ENCODE measurements at places on chromosomes 16 and 17.

- no peak for DNase-seq
Measured at GRCh38 chr17:34228781-34229180, 26.3 kb upstream of the CCL2 start.

DNA sequence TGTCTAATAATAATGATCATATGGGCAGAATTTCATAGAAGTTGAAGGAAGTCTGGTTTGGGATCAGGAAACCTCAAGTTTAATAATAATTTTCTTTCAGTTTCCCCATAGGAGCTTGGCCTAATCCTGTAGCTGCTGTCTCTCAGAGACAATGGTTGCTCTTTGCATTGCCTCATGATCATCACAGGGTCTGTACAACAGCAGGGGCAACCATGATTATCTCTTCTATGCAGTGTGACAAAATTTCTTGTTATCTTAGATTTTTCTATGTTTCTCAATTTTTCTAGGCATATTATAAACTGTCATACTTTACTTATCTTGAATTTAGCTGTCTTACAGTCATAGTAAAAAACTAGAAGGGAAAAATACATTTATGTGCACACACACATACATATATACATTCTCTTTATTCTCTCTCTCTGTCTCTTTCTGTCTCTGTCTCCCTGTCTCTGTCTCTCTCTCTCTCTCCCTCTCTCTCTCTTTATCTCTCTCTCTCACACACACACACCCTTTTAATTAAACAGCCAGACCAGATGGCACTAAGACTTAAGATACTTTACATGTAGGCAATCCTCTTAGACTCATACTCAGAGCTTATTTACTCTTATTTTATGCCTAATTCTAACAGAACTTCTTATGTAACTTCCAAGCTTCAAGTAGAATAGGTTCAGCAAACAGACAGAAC is 30.5 kb downstream of the SMIM36 start:
- no peak for DNase-seq

GRCh38 chr17:71987634-71988033 is 133.2 kb upstream of the SOX9 start:
- no peak for DNase-seq

DNA sequence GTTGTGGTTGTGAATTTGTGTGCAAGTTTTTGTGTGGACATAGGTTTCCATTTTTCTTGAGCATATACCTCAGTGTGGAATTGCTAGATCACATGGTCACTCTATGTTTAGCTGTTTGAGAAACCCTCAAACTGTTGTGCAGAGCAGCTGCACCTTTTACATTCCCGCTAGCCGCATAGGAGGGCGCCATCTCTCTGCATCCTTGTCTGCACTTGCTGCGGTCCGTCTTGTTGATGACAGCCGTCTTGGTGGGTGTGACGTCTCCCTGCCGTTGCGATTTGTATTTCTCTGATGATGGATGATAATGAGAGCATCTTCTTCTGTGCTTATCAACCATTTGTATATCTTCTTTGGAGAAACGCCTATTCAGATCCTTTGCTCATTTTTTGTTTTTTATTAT is 25.1 kb upstream of the IL17C start:
- no peak for DNase-seq

- no peak for DNase-seq
Measured at GRCh38 chr16:239948-240277, 5.3 kb downstream of the FAM234A start.

DNA sequence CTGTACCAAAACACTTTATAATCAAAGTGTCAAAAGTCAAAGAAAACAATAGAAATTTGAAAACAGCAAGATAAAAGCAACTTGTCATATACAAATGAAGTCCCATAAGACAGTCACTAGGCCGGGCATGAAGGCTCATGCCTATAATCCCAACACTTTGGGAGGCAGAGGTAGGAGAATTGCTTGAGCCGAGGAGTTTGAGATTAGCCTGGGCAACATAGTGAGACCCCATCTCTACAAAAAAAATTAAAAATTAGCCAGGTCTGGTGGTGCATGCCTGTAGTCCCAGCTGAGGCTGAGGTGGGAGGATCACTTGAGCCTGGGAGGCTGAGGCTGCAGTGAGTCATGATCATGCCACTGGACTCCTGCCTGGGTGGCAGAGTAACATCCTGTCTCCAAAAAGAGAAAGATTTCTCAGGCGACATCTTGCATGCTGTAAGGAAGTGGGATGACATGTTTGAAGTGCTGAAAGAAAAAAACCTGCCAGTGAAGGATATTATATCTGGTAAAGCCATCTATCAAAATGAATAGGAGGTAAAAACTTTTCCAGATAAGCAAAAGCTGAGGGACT is 98.7 kb upstream of the NACA2 start:
- DNase-seq, result no peak

GRCh38 chr17:66904760-66905624 is 59.5 kb upstream of the CACNG4 start:
- DNase-seq, result no peak

- DNase-seq, result no peak
Measured at GRCh38 chr16:66621973-66622372, 17.5 kb downstream of the CMTM3 start.

DNA sequence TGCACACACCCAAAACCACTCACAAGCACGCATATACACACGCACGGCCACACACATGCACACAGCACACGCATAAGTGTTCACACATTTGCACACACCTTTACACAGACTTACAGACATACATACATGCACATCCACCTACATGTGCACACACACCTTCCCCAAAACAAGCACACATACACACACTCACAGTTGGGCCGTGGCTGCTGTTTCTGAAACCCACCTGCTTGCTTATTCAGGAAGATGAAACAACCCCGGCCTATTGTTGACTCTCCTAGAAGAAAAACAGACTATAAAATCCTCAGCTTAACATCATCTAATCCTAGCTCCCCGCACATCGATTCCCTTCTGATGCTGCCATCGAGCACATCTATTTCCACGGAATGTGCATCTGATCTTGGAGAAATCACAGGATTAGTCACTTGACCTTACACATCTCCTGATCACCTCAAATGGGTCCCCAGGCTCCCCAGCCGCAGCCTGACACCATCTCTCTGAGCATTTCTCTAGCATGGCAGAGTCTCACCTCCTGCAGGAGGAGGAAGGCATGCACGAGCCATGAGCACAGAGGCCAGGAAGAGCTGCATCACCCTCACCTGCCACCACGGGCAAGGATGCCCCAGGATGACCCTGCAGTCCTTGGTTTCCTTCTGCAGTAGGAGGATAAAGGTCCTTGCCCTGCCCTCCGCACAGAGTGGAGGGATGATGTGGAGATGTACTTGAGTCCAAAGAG is 105.8 kb upstream of the CDH5 start:
- DNase-seq, result no peak

DNA sequence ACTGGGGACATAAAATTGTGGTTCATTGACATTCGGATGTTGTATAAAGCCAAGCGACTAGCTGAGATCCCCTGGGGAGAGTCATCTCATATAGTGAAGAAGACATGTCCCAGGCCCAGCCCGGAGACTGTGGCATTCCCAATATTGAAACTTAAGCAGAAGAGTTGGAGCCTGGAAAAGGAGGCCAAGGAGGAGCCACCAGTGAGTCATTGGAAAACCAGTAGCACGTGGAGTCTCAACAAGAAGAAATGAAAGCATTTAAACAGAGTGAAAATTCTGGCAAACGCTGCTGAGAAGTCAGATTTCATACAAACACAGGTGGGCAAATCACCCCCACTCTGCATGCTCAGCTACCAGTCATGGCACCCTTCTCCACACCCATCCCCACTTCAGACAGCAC is 9.4 kb upstream of the ELAC2 start:
- no peak for DNase-seq

DNA sequence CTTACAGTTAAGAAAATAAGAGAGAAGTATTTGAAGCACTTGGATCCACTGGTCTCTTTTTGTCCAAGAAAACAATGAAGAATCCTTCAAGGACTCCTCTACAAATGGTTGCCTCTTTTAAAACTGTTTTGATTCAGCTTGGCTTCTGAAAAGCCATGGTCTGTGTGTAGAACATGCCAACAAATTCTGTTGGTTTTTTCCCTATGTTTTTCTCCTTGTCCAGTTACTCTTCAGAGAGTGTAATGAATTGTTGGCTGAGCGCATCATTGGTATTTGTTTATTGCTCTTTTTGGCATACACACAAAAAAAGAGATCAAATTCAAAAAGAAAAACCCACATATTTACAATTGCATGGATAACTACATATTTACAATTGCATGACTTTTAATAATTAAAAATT is at the start of gene ABCA10:
Gene ABCA10, minus strand, starts transcription at position 249 of the 400 bp plus-strand sequence. CDS start 3,466 bp downstream, outside the sequence.
- DNase-seq, result no peak

DNA sequence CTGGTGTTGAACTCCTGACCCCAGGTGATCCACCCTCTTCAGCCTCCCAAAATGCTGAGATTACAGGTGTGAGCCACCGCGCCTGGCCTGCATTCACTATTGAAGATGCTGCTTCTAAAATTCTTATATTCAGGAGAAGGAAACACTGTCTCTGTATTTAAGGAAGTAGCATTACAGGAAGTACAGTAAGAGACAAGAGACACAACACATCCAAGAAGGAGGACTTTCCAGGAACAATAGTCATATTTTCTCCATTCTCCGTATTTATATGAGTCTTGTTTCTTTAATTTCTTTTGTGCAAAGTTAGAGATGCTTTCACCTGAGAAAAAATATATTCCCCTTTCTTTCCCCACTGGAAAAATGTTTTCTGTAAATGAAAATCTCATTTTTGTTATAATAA is 18.3 kb upstream of the ABCA3 start:
- DNase-seq, result no peak

DNA sequence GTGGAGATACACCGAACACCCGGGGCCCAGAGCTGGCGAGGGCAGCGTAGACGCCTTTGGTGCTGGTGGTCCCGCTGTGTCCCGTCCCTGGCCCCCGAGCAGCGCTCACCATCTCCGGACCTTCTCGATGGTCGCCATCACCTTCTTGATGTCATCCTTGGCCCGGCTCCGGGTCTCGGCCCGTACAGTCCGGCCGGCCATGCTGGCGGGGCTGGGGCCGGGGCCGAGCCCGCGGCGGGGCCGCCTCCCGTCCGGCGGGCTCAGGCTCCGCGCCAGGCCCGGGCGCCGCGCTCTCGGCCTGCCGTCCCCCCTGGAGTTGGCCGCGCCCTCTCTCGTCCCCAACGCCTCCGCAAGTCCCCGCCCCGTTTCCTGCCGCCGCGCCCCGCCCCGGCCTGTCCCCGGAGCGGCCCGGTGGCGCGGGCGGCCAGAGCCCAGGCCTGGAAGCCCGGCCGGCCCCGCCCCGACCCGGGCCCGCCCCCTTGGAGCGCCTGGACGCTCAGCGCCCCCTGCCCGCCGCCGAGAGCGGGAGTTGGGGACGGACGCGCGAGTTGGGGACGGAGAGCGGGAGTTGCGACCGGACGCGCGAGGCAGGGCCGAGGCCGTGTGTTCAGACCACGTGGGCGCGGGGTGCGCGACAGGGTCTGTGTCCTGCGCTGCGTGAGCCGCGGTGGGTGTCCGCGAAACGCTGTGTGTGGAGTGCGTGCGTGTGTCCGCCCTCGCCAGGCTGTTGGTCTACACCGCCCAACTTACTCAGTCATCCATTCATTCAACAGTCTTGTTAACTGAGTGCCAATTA is at the start of gene BCL7C:
Gene BCL7C, minus strand, starts transcription at position 334 of the 796 bp plus-strand sequence. Its CDS starts 133 bp downstream, at position 201.
- peak; percentile 92 for DNase-seq

DNA sequence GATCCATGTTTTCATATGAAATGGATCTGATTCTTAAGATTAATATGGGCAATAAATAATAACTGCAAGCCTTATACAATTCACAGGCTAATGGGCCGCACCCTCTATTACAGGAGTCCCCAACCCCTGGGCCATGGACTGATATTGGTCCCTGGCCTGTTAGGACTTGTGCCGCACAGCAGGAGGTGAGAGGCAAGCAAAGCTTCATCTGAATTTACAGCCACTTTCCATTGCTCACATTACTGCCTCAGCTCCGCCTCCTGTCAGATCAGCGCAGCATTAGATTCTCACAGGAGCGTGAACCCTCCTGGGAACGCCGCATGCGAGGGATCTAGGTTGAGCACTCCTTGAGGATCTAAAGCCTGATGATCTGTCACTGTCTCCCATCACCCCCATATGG is 26.8 kb downstream of the METTL16 start:
- DNase-seq, result peak; percentile 46

- DNase-seq, result no peak
Measured at GRCh38 chr16:71315269-71315668, 26.1 kb upstream of the CMTR2 start.

DNA sequence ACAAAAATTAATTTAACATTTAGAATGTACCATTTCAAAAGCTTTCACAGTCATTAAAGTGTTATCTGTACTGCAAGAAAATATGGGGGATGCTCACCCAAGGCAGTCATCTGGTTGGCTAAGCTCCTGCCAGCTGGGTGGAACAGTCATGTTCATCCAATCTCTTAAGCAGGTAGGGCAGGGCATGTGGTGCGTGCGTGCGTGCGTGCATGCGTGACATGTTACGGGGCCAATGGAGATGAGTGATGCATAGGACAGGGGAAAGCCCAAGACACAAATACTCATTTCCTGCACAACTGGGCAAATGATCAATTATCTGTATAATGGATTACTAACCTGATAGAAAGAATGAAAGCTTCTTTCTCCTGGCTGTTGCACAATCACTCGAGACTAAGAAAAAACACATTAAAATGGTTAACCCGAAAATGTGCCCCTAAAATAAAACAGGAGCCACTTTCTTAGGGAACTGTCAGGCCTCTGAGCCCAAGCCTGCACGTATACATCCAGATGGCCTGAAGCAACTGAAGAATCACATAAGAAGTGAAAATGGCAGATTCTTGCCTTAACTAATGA is 104.4 kb downstream of the MYO1D start:
- DNase-seq, result no peak

DNA sequence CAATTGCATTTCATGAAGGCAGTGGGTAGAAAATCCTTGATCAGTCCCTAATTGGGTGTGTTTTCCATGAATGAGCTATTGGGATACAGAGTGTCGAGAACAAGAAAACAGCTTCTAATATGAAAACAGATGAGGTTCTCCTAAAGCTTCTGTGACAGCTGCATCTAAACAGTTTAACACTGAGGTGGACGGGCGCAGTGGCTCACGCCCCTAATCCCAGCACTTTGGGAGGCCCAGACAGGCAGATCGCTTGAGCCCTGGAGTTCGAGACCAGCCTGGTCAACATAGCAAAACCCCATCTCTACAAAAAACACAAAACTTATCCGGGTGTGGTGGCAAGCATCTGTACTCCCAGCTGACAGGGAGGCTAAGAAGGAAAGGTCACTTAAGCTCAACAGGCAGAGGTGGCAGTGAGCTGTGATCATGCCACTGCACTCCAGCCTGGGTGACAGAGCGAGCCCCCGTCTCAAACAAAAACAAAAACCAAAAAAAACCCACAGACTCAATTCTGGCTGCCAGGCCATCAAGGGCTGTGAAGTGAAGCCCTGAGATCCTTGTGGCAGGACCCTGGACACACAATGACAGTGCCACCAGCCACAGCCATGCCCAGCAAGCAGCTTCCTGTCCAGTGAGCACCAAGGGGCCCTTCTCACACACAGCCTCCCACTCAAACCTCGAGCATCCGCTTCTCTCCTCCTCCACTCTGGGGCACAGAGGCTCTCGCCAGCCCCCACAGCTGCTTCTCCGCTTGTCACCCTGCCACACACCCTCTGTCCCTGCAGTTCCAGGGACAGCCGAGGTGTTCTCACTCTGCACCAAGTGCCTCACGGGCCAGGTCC is 44.0 kb downstream of the ANKRD11 start:
- DNase-seq, result no peak

GRCh38 chr17:50558941-50559614 is 1.4 kb upstream of the CACNA1G start:
- peak; percentile 79 for DNase-seq

Data from WTC11 (cell line).